Suprapubic skin (tissue), 4 donors: ENCODE measurements at places on chromosomes 1 and 21. TPM values are rescaled to one million over a fixed set of nuclear protein-coding genes. Genes with fewer than 3 reads are reported as not detected.

- peaks cover 51% of the 10 kb centered on the region for H3K4me1 ChIP-seq
- no peak for DNase-seq
Measured at GRCh38 chr1:210232511-210233215, at the start of gene SERTAD4. TSS of gene SERTAD4 (plus strand) at chr1:210232796. CDS start at chr1:210237961, 5,165 bp downstream.

TDRD10 gene
- total RNA-seq = 0.72 TPM

KCNE2 gene
- not detected for total RNA-seq

GRCh38 chr21:35042836-35043235 is 6.3 kb downstream of the RUNX1 start:
- H3K27me3 ChIP-seq = peaks cover 3% of the 10 kb centered on the region
- DNase-seq = no peak
- H3K4me3 ChIP-seq = no peak overlapping the region
- no peak overlapping the region for H3K27ac ChIP-seq

GRCh38 chr1:43867976-43868740 is 65.4 kb upstream of the ARTN start:
- no peak overlapping the region for H3K4me3 ChIP-seq
- DNase-seq = no peak
- H3K27ac ChIP-seq = no peak overlapping the region
- H3K4me1 ChIP-seq = peaks cover 21% of the 10 kb centered on the region

HSD3B2 gene
- total RNA-seq = not detected

DNA sequence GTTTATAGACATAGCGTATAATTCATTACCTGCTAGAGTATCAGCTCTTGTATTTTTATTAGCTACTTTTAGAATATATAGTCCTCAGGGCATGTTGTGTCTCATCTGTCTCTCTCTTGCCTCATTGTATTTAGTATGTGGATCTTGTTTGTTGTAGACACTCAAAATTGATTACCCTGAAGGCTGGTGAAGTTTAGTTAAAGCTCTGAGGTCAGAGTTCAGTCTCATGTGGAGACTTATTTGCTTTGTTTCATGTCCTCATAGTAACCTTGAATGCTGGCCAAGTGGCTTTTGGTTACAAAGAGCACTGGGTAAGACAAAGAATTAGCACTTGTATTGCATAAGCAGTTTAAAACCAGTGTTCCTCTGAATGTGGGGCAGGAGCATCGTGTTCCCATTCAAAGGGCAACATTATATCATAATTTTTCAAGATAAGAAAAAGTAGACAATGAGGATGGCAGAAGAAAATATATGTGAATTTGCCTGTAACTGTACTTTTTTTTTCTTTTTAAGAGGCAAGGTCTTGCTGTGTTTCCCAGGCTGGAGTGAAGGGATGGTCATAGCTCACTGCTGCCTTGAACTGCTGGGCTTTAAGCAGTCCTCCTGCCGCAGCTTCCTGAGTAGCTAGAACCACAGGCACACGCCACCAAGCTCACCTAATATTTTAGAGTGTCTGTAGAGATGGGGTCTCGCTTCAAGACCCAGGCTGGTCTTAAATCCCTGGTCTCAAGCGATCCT is 17.4 kb downstream of the CNST start:
- peak overlapping the region; percentile 75 for H3K27ac ChIP-seq
- no peak overlapping the region for H3K4me3 ChIP-seq
- no peaks in the 10 kb centered on the region for H3K36me3 ChIP-seq
- no peaks in the 10 kb centered on the region for H3K27me3 ChIP-seq
- DNase-seq = no peak

DNA sequence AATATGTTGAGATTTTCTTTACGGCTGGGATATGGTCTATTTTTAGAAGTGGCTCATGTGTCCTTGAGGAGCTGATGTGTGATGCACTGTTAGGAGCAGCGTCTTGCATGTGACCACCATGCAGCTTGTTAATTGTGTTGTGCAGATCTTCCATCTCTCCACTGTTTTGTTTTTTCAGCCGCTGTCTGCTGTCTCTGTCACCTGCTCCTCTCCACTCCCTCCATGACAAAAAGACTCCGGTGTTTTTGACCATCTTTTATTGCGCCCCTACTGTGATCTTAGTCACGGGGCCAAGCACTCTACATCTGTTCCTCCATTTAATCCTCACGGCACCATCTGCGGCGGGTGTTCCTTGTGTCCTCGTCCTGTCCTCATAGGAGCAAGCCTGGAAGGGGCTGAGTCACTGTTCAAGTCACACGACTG is 51.8 kb downstream of the ADARB1 start:
- H3K4me1 ChIP-seq = peaks cover 29% of the 10 kb centered on the region
- DNase-seq = no peak
- H3K4me3 ChIP-seq = no peak overlapping the region
- H3K27me3 ChIP-seq = no peaks in the 10 kb centered on the region
- no peak overlapping the region for H3K27ac ChIP-seq

HECTD3 gene
- 57.6 TPM for total RNA-seq

- DNase-seq = no peak
- no peak overlapping the region for H3K27ac ChIP-seq
- H3K27me3 ChIP-seq = no peaks in the 10 kb centered on the region
- no peak overlapping the region for H3K4me3 ChIP-seq
Measured at GRCh38 chr1:210104103-210104502, 128.5 kb upstream of the SERTAD4 start.

DNA sequence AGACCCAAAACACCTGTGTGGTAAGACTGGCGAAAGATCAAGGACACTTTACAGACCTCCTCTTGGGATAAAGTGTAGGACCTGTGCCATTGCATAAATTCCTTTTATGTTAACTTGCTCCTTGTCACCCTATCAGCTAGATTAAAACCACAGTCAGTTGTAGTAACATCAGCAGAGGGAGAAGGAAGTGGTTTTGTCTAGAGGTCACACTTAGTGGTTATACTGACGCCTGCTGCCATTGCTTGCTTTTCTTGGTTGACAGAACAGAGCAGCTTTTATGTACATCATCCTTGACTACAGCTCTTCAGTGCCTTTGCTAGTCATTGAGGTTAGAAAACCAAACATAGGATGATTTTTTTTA is 101.4 kb downstream of the PBX1 start:
- H3K27me3 ChIP-seq = no peaks in the 10 kb centered on the region
- peaks cover 34% of the 10 kb centered on the region for H3K4me1 ChIP-seq
- H3K4me3 ChIP-seq = no peak overlapping the region

- H3K4me1 ChIP-seq = no peaks in the 10 kb centered on the region
- H3K27me3 ChIP-seq = no peaks in the 10 kb centered on the region
- no peak for DNase-seq
- no peak overlapping the region for H3K27ac ChIP-seq
- H3K4me3 ChIP-seq = peak overlapping the region; percentile 14
Measured at GRCh38 chr1:84164161-84164560, 20.1 kb downstream of the PRKACB start.

HMCN1 gene
- total RNA-seq = 3.8 TPM

DNA sequence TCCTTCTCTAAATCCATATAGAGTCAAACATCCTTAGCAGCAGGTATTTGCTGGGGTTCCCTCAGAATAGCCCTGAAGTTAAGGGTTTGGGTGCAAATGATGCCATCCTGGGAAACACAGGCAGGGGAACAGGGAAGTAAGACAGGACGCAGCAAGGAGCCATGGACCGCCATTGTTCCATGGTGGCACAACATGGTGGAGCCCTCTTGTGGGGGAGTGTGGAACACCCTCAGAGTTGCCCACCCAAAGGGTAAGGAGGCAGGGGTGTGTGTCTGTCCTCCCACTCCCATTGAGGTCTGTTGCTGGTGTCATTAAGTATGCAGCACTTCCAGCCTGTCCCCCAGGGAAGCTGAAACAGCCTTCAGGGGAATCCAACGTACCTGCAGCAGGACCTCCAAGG is 20.4 kb upstream of the RCAN1 start:
- no peak overlapping the region for H3K4me3 ChIP-seq
- DNase-seq = peak; percentile 24
- no peaks in the 10 kb centered on the region for H3K36me3 ChIP-seq
- no peaks in the 10 kb centered on the region for H3K4me1 ChIP-seq
- peaks cover 12% of the 10 kb centered on the region for H3K27me3 ChIP-seq

SHISAL2A gene
- total RNA-seq = not detected
